H9 (cell line): ENCODE measurements at places on chromosomes 11 and 22. TPM values are rescaled to one million over a fixed set of nuclear protein-coding genes. Genes with fewer than 3 reads are reported as not detected.

DNA sequence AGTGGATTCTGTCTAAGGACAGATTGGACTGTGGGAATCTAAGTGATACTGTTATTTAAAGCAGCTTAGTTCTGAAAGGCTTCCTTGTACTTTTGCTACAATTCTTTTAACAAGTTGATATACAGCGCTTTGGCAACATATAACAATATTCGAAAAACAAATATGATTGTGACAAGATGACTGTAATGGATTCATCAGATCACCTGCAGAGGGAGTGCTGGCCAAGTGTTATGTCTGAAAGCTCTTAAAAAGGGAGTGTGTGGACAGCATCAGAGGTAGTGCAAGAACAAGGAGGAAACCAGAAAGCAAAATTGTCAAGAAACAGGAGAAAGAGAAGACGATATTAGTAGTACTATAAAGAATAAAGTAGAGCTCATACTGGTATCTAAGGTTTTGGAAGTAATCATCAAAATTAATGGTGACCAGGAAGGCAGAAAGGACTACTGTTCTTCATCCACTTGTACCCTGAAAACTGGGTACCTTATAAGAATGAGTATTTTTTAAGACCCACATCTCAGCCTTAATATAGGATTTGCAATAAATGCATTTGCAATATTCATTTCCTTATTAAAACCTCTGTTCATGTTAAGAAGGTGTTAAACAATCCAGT is 1112.0 kb upstream of the CCDC90B start:
- no peak for DNase-seq

DNA sequence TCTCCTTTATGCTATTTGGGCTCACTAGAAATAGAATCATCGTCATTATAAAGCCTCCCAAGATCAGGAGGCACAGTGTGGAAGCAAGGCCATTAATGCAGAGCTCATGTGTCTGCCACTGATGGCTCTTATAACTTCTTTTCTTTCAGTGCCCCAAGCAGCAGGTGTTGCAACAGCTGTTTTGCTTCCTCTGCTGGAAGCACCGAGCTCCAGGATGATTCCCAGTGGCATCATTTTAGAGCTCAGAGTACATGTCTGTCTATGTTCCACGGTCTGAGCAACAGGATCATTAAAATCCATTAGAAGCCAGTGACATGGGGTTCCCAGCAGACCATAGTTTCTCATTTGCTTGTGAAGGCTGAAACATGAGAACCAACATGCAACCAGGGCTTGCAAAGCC is 803.0 kb upstream of the FAT3 start:
- DNase-seq, result no peak

GRCh38 chr11:86205421-86206336 is 38.9 kb upstream of the EED start:
- DNase-seq, result no peak

DNA sequence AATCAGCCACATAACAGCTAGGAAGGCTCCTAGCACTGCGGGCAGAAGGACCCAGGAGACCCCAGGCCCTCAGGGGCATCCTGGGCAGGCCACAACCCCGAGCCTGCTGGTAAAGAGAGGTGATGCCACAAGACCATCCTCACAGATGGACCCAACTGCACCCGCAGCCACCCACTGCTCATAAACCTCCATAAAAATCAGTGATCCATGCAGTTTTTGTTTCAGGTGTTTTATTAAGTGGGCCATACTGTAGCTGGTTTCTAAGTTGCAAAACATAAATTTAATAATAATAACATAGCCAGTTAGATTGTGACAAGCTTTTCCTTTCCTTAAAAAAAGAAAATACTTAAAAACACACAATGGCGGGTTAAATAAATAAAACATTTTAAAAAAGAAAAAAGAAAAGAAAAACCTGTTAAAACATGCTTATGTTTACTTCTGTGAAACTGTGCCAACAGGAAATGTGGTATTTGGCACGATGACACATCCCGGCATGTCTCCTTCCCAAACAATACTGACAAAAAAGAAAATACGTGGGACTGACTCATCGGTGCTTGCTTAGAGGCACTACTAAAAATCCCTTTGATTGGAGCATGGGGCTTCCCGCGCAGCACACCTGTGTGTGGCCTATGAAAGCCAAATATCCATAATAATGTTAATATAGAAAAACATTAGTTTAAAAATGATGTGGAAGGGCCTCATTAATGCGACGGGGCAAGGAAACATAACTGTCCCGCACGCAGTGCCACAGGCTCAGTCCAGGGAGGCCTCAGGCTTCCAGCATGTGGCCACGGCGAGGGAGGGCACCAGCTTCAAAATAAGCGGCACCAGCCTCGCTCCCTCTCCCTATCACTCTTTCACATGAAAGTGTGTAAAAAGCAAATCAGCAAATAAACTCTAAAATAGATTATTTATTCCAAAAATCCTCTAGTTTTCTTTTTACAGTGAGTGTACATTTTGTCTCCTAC is 47.5 kb upstream of the SCUBE2 start:
- DNase-seq, result no peak

GRCh38 chr11:90447618-90448017 is 224.8 kb upstream of the CHORDC1 start:
- no peak for DNase-seq

DNA sequence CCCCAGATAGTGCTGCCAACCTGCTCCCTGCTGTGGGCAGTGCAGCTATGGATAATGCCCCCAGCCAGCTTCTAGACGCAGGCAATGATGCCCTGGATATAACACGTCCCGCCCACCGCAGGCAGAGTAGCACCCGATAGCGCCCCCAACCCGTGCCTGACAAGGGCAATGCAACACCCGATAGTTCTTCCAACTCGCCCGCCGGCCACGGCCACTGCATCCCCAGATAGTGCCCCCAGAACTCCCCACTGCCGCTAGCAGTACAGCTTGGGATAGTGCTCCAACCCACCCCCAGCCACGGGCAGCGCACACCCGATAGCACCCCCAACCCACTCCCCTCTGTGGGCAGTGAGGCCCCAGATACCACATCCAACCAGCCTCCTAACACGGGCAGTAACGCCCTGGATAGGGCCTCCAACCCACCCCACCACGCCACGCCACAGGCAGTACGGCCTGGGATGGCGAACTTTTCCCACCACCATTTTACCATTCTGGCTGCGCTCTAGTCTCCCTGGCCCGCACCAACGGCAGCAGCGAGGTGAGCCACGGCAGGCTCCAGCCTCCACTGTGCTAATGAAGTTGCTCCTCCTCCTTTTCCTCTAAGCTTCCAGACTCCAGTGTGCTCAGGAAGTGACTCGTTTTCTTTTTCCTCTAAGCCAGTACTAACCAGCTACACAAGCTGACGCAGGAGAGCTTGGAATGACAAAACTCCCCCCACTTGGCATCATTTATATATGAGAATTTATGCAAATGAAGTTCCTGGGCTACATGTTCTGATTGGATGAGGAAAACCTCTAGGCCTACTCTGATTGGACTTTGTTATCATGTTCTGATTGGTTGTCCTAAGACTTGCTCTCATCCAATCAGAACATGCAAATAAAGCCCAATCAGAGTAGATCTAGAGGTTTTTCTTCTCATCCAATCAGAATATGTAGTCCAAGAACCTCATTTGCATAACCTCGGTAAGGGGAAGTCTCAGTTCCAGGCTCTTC is 3.0 kb upstream of the RFPL3 start:
- no peak for DNase-seq

DNA sequence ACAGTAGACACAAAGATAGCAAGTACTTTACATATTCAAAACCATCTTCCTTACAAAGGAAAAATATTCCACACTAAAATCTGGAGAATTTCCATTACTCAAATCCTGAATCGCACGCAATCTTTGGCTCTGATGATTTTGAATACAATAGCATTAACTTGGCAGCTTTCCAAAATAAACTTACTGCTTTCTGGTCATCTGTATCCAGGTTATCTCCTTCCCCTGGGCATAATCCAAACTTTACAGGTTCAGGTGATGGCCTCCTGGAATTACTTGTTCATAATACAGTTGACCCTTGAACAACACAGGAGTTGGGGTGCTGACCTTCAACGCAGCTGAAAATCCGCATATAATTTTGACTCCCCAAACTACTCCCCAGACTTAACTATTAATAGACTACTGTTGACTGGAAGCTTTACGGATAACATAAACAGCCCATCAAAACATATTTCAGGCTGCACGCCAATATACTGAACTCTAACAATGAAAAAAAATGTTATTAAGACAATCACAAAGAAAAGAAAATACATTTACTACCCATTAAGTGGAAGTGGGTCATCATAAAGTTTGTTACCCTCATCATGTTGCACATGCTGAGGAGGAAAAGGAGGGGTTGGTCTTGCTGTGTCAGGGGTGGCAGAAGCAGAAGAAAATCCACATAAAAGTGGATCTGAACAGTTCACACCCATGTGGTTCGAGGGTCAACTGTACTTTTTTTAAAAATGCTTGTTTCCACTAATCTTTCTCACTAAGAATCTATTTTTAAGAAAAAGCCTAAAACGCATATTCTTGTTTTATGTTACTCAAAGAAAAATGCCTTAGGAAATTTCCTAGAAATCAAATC is 6.5 kb downstream of the MTMR2 start:
- no peak for DNase-seq

DNA sequence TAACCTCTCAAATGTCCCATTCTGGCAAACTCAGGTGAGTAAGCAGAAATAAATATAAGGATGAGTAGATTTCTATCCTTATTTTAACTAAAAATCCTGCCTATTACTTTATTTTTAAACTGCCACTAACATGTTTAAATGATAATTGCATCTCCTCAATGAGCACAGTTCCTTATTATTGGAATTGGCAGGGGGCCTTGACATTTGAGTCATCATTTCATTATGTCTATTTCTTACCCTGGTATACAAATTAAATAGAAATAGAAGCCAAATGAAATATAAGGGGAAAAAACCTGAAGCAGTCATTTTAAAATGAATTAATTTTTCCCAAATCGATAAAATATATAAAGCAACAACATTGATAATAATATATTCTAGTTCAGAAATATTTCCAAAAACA is 81.2 kb downstream of the GUCY1A2 start:
- DNase-seq, result no peak

DNA sequence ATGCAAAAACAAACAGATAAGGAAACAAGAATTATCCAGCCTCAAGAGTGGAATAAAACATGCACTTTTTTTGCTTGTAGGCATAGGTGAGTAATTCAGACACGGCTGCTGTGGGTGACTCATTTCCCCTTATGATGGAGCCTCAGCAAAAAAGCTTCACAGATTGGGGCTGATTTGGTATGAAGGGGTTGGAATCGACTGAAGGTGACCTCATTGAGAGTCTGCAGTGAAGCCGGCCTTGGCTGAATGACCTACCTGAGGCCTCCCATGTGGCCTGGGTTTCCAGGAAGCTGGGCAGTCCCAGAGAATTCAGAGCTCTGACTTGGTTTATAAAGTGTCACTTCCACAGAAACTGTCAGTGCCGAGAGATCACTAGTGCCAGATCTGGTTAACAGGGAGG is 34.2 kb upstream of the VPREB1 start:
- DNase-seq, result no peak

Gene CDCA5
- total RNA-seq, result 93.9 and 94.8 TPM in 2 replicates

Gene BDNF
- 2.6 and 2.7 TPM in 2 replicates for total RNA-seq

Gene CCDC15
- total RNA-seq, result 2.3 and 2.8 TPM in 2 replicates

Gene ELMOD1
- total RNA-seq, result 0.61 and 0.81 TPM in 2 replicates
